Sciatic nerve (tissue), 2 donors: ENCODE measurements at places on chromosomes 3 and 15. TPM values are rescaled to one million over a fixed set of nuclear protein-coding genes. Genes with fewer than 3 reads are reported as not detected.

The SLC38A3 gene
- 2.5 TPM for total RNA-seq

The P3H2 gene
- 18.9 TPM for total RNA-seq

GRCh38 chr3:188067932-188068331 is 86.0 kb upstream of the LPP start:
- no peak for DNase-seq

GRCh38 chr3:132642539-132642847 is 17.1 kb downstream of the ACAD11 start:
- no peak for DNase-seq

- no peak for DNase-seq
Measured at GRCh38 chr3:11146773-11147660, 7.3 kb upstream of the HRH1 start.

GRCh38 chr3:166248784-166249183 is 411.6 kb upstream of the BCHE start:
- DNase-seq = no peak

DNA sequence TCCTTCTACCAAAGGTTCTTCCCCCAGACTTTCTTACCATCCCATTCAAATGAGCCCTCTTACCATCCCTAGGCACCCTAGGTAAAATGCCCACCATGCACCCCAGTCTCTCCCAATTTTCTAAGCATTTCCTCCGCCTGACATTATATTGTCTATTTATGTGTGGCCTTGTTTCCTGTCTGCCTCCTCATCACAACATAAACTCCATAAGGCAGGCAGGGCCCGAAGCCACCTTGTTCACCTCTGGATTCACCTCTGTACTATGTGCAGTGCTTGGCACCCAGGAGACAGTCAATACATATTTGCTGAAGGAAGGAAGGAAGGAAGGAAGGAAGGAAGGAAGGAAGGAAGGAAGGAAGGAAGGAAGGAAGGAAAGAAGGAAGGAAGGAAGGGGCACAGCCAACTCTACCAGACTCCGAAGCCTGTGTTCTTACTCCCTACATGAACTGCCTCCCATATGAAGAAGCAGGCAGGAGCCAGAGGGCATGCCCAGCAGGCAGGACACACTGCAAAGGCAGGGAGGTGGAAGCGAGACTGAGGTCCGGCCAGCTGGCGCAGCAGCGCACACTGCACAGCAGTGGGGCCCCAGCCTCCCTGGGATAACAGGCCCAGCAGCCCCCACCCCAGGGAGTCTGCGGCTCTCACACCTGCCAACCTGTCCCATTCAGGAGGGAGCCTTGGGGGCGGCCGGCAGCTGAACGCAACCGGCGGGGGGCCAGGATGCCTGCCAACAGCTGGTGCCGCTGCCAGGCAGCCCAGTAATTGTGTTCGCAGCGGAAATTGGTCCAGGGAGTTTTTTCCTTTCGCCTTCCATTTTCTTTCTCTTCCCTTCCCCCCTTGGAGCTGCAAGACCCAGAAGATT is 106.0 kb upstream of the LINGO1 start:
- DNase-seq = no peak
